ENCODE measurements at places on chromosomes 3 and 15. TPM values are rescaled to one million over a fixed set of nuclear protein-coding genes. Genes with fewer than 3 reads are reported as not detected.

DNA sequence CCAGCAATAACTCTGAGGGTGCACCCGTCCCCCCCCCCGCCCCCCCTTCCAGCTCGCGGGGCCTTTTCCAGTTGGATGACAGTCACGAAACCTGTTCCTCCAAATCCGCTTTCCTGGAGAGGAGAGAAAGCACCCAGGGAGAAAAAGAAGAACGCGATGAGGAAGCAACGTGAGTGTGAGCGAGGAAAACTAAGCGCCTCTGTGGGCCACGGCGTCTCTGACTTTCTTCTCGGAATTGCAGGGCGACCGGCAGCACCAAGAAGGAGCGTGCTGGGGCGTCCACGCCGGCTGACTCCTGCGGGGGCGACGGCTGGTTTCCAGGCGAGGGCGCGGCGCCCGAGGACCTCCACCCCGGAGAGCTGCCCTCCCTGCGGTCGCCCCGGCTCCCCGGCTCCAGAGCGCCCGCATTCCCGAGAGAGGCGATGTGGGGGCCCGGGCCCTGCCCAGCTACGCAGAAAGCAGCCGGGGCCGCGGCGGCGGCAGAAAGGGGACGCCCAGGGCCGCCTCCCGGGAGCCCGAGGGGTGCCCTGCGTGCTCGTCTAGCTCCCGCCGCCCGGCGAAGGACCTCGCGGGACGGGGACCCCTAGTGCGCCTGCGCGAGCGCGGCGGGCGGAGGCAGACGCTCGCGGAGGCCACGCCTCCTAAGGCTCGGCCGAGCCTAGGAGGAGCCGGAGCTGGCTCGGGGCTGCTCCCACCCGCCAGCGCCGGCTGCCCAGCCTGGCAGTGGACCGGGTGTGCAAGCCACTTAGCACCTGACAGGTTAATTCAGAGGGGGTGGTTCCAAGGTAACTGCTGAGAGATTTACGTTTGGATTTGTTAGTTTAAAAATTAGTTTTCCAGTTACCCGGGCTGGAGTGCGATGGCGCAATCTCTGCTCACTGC is 15.3 kb upstream of the ADIPOQ start:
- no peaks in the 10 kb centered on the region for H3K27me3 ChIP-seq
- H3K4me1 ChIP-seq, result peaks cover 6% of the 10 kb centered on the region
- peak; percentile 85 for DNase-seq
- no peak overlapping the region for H3K27ac ChIP-seq
- H3K36me3 ChIP-seq, result no peaks in the 10 kb centered on the region
- H3K4me3 ChIP-seq, result peak overlapping the region; percentile 2

The BDH1 gene
- 140 TPM for total RNA-seq

The FSTL1 gene
- 67.5 TPM for total RNA-seq

The MEX3B gene
- 0.33 TPM for total RNA-seq

DNA sequence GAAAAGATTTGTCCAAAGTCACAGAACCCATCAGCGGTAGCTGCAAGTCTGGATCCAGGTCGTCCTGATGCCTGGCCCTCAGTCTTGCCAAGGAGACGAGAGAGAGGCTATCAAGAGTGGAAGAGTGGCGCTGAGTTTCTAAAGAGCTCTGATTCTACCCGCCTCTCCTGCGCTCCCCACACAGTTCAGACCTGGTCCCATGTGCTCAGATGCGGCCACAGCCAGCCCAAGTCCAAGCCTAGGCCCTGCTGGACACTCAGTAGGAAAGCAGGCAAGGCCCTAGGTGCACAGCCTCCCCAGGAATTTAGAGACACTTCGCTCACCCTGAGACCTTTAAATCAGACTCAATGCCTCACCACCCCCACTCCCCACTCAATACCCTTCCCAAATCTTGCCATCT is 32.4 kb downstream of the CCDC12 start:
- H3K27me3 ChIP-seq, result no peaks in the 10 kb centered on the region
- peaks cover 39% of the 10 kb centered on the region for H3K4me1 ChIP-seq
- no peak for DNase-seq
- no peak overlapping the region for H3K4me3 ChIP-seq

The CMSS1 gene
- 3.8 TPM for total RNA-seq

- no peaks in the 10 kb centered on the region for H3K4me1 ChIP-seq
- no peaks in the 10 kb centered on the region for H3K27me3 ChIP-seq
- H3K4me3 ChIP-seq, result no peak overlapping the region
Observed at GRCh38 chr15:81783586-81783985, 262.2 kb downstream of the MEX3B start.

GRCh38 chr15:81807806-81808205 is 238.0 kb downstream of the MEX3B start:
- DNase-seq, result no peak
- no peaks in the 10 kb centered on the region for H3K4me1 ChIP-seq
- no peak overlapping the region for H3K27ac ChIP-seq
- H3K27me3 ChIP-seq, result no peaks in the 10 kb centered on the region
- H3K4me3 ChIP-seq, result no peak overlapping the region

DNA sequence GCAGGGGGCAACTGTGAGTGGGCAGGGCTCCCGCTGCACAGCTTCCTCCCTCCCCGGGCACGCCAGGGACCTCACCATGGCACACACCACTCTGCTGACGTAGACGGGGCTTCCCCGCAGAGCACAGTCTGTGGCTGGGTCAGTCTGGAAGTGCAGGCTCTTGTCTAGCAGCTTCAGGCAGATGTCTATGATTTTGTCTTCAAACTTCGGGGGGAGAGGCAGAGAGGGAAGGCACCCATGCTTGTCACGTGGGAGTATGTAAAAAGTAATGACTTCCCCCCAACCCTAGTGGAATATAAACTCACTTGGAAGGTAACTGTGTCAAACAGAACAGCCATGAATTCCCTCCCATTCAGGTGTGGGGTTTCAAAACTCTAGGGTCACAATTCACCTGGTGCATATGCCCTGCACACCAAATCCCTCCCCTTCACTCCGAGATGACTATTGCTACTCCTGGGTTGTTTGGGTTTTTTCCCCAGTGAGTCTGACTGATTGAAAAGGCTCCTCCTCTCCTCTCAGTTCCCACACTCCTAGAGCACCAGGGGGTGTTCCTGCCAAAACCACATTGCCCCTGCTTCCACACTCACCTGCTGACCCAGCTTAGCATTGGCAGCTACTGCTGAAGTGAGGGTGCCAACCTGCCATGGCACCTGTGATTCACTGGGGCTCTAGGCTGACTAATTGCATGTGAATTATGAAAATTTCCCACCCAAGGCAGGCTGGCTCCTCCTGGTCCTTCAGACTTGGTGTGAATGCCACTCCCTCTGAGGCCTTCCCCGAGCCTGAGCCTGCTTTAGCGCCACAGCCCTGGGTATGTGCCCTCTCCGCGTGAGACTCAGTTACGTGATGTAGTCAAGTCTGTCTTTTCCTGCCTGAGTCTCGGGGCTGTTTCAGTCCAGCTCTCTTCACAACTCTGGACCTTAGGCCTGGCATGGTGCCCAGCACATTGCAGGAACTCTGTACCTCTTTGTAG is 13.0 kb downstream of the TGM5 start:
- H3K4me3 ChIP-seq, result no peak overlapping the region
- no peaks in the 10 kb centered on the region for H3K36me3 ChIP-seq
- H3K27ac ChIP-seq, result no peak overlapping the region

DNA sequence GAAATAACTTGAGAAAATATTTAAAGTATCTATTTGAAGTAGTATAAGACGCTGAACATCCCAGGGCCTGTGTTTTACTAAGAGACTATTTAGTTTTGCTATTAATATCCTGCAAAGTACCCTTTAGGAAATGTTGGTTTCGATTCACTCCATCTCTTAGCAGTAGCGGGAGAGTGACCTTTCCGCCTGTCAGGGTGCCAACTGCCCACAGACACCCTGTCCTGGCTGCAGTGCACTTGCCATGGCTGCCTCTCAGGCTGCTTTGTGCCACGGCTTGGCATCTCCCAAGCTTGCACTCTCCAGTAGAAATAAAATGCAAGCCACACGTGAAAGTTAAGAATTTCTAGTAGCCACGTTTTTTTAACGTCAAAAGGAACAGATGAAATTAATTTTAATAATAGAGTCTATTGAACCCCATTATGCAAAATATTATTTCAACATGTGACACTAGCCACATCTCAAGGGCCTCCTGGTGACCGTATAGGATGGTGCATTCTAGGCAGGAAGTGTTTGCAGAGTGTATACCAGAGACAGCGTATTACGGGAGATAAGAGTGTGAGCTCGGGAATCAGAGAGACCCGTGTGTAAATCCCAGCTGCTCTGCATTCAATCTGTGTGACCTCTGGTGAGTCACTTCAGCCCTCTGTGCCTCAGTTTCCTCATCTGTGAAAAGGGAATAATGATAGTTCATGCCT is 19.8 kb downstream of the ADAMTS9 start:
- H3K27ac ChIP-seq, result no peak overlapping the region
- H3K36me3 ChIP-seq, result no peaks in the 10 kb centered on the region
- H3K4me1 ChIP-seq, result no peaks in the 10 kb centered on the region
- no peaks in the 10 kb centered on the region for H3K27me3 ChIP-seq
- H3K4me3 ChIP-seq, result no peak overlapping the region

The LDHAL6B gene
- not detected for total RNA-seq

DNA sequence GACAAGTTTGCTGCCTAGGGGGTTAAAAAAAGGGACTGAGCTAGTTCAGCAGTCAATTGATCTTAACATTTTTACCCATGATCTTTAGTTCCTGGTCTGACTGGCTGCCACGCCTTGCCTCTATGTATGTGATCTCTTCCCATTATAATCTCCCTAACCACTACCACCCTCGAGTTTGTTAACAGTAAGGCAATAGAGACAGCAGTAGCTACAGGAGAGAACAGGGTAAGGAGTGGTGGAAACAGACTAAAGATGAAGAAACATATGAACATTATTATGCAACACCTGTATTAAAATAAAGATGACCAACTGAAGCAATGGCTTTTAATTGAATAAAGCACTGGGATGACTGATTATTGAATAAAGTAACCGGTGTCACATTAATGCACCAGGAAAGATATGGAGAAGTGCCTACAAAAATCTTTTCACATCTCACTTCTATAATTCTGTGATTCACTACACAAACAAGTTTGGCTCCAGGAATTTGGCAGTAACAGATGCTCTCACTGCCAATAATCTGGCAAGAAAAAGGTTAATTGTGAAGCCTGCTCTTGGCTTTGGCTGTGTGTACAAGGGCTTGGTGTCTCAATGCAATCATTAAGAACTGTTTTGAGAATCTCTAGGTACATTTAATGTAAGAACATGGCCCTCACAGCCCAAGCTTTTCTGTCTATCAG is 95.7 kb downstream of the HHLA2 start:
- no peaks in the 10 kb centered on the region for H3K36me3 ChIP-seq
- no peaks in the 10 kb centered on the region for H3K4me1 ChIP-seq
- no peak for DNase-seq
- H3K4me3 ChIP-seq, result no peak overlapping the region

DNA sequence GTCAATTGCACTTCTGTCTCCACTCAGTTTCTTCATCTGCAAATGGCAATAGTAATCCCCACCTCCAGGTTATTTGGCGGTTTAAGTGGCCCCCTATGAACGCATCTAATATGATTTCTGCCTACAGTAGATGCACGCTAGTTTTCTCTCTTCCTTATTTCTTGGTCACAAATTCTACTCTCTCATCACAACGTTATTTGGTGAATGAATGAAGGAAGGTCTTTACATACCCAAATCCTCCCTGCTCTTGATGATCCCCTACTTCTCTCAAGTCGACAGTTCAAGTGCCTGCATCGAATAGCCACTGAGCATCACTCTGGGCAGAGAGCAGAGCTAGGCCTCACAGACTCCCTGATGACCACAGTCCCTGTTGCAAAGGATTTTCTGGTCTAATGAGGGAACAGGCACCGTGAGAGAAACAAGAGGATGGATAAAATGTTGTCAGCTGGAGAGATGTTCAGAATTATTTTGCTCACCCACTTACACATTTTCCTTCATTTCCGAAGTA is 181.2 kb upstream of the SMAD3 start:
- peak; percentile 8 for DNase-seq
- H3K36me3 ChIP-seq, result no peaks in the 10 kb centered on the region
- no peak overlapping the region for H3K27ac ChIP-seq
- no peak overlapping the region for H3K4me3 ChIP-seq

The SLC6A11 gene
- under 0.01 TPM for total RNA-seq
